Suprapubic skin (tissue), 4 donors: ENCODE measurements at places on chromosomes 4 and X. TPM values are rescaled to one million over a fixed set of nuclear protein-coding genes. Genes with fewer than 3 reads are reported as not detected.

DNA sequence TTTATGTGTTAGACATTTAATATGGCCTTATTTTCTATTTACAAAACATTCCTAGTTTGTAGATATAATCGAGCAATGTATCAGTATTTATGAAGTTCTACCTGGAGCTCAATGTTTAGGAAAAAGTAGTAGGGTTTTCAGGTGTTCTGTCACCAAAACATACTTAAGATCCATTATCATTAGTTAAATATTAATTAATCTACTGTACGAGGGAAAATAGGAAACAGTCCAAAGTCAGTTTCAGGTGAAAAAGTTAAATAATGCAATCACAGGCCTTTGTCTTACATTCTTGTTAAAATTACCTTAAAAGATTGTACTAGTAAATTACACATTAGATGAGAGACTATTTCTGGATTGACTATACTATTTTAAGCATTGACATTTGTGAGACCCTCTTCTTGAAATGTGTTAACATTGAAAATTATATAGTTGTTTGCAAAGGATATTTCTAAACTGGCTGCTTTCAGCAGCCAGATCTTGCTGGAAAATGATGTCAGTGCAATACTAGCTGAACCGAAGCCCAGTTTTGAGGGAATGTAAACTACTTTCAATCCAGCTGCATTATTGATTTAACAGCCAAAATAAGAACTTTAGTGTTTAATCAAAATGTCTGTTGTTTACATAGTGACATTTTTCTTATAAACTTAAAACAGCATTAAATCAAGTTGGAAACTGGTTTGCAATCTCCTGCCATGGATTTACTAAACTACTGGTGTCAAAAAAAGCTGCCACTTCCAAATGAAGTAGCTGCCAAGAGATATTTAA, 19.3 kb downstream of the GUCY1B1 start:
- H3K4me3 ChIP-seq = no peak overlapping the region
- no peak for DNase-seq
- no peaks in the 10 kb centered on the region for H3K36me3 ChIP-seq
- H3K4me1 ChIP-seq = peaks cover 5% of the 10 kb centered on the region
- no peak overlapping the region for H3K27ac ChIP-seq

The SUPT20HL1 gene
- total RNA-seq = not detected

The PJA1 gene
- 16.4 TPM for total RNA-seq

DNA sequence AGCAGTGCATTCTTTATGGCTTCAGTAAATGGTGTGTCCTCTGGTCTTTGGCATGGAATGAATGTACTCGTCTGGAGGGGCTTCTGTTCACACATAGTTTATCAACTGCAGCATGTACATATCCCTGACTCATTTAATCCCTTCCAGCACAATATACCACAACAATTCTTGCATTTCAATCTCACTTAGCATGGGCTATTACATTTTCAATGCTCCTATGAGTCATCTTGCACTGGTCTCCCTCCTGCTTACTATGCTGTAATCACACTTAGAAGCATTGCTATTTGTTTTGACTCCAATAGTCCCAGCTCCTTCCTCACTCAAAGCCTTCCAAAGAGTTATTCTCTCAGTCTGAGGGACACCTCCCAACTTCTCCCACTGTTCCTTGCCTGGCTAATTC, 180.9 kb upstream of the NUDT10 start:
- no peaks in the 10 kb centered on the region for H3K36me3 ChIP-seq
- no peaks in the 10 kb centered on the region for H3K4me1 ChIP-seq
- DNase-seq = no peak
- no peak overlapping the region for H3K4me3 ChIP-seq

The MYL5 gene
- 5.3 TPM for total RNA-seq

The LANCL3 gene
- total RNA-seq = 1.8 TPM

The NWD2 gene
- 2.1 TPM for total RNA-seq

The GYPE gene
- total RNA-seq = not detected

The SHROOM4 gene
- total RNA-seq = 3.0 TPM

DNA sequence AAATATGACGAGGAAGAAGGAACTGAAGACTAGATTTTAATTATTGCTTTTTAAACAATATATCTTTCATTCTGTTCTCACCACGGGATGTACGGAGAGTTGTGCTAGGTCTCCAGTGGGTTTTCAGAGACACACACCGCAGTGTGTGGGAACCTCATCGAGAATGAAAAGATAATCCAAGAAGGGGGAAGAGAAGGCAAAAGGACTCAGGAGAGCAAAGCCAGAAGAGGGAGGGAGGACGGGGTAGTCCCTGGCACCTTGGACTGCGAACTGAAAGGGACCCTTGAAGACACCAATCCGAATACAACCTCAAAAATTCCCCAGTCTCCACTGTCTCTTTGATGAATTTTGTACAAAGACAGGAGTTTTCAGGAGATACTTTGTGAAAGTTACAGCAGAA, 932 bp upstream of the LEF1 start:
- H3K36me3 ChIP-seq = no peaks in the 10 kb centered on the region
- DNase-seq = no peak
- H3K27me3 ChIP-seq = peaks cover 90% of the 10 kb centered on the region
- H3K27ac ChIP-seq = no peak overlapping the region
- no peak overlapping the region for H3K4me3 ChIP-seq

The TIMP1 gene
- total RNA-seq = 94.2 TPM

The ZIC3 gene
- not detected for total RNA-seq
